Activated CD8-positive, alpha-beta T cell treated with anti-CD3 and anti-CD28 coated beads, Interleukin-2, amount 10 ng/mL, durations not matched to agents 7 days and 5 days (primary cell): ENCODE measurements at places on chromosomes 4 and X. TPM values are rescaled to one million over a fixed set of nuclear protein-coding genes. Genes with fewer than 3 reads are reported as not detected.

- H3K4me1 ChIP-seq = peaks cover 14% of the 10 kb centered on the region
- H3K4me3 ChIP-seq = no peak overlapping the region
- DNase-seq = no peak
- no peak overlapping the region for H3K27ac ChIP-seq
- H3K36me3 ChIP-seq = no peaks in the 10 kb centered on the region
- peaks cover 4% of the 10 kb centered on the region for H3K27me3 ChIP-seq
These were observed 170.8 kb upstream of the RAI2 start for GRCh38 chrX:18031726-18032375.

- H3K4me1 ChIP-seq = no peaks in the 10 kb centered on the region
- H3K36me3 ChIP-seq = no peaks in the 10 kb centered on the region
- DNase-seq = no peak
- H3K27me3 ChIP-seq = no peaks in the 10 kb centered on the region
- H3K27ac ChIP-seq = no peak overlapping the region
These were observed 707.9 kb upstream of the PITX2 start for GRCh38 chr4:111330786-111331185.

- no peak overlapping the region for H3K4me3 ChIP-seq
- no peak for DNase-seq
- no peaks in the 10 kb centered on the region for H3K36me3 ChIP-seq
- no peaks in the 10 kb centered on the region for H3K4me1 ChIP-seq
- no peak overlapping the region for H3K27ac ChIP-seq
These were observed 32.1 kb upstream of the PAGE1 start for GRCh38 chrX:49727847-49728246.

GRCh38 chrX:137424679-137425078, 141.2 kb upstream of the ZIC3 start:
- H3K27ac ChIP-seq = no peak overlapping the region
- H3K27me3 ChIP-seq = peaks cover 53% of the 10 kb centered on the region
- H3K4me1 ChIP-seq = peaks cover 3% of the 10 kb centered on the region
- no peak overlapping the region for H3K4me3 ChIP-seq
- DNase-seq = no peak
- H3K36me3 ChIP-seq = no peaks in the 10 kb centered on the region

DNA sequence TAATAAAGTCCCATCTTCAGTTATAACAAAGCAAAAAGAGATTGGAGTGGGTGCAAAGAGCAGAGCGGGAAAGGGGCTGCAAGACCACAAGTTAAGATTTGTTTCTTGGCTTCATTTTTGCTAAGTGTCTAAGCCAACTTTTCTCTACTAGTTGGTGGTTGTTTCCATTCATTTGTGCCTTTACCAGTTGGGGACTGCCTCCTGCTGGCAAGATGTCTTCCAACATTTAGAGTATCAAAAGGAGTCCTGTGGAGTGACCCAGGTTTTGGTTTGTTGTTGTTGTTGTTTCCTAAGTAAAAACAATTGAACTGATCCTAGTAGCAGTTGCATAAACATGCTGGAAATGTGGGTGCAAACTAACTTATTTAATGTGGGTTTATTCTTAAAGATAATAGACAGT, 121.1 kb downstream of the SPATA18 start:
- H3K4me1 ChIP-seq = no peaks in the 10 kb centered on the region
- DNase-seq = no peak
- no peak overlapping the region for H3K27ac ChIP-seq
- H3K4me3 ChIP-seq = no peak overlapping the region
- no peaks in the 10 kb centered on the region for H3K27me3 ChIP-seq

- H3K27me3 ChIP-seq = no peaks in the 10 kb centered on the region
- no peaks in the 10 kb centered on the region for H3K36me3 ChIP-seq
- no peak for DNase-seq
- no peaks in the 10 kb centered on the region for H3K4me1 ChIP-seq
These were observed 142.1 kb upstream of the FTHL17 start for GRCh38 chrX:31213941-31214340.

- H3K4me3 ChIP-seq = no peak overlapping the region
- H3K36me3 ChIP-seq = no peaks in the 10 kb centered on the region
These were observed 609 bp upstream of the BCORL1 start for GRCh38 chrX:129981752-129982299.

DNA sequence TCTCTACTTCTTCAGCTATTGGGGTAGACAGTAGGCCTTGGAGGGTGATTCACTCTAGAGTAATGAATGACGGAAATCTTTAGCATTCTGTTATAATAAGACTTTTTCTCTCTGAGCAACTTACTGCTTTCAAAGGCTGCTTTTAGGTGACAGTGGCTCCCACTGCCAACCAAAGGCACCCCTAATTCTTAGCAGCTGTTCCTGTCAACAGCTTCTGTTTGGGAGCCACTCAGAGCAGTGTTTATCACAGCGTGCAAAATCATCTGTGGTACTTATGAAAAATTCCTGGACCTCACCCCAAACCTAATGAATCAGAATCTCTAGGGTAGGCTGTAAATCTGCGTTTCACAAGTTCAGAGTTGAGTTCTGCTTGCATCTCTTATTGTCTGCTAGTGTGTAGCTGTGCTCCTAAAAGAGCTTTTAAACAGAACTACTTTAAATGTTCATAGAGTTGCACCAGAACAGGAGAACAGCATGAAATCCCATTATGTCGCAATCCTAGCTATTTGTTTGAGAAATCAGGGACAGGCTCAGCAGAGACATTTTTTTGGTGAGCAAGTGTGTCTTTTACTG, 52.8 kb upstream of the POU4F2 start:
- no peaks in the 10 kb centered on the region for H3K4me1 ChIP-seq
- H3K36me3 ChIP-seq = no peaks in the 10 kb centered on the region
- peaks cover 5% of the 10 kb centered on the region for H3K27me3 ChIP-seq
- no peak for DNase-seq

GRCh38 chr4:40232610-40233009, 35.8 kb downstream of the RHOH start:
- peak overlapping the region; percentile 13 for H3K4me3 ChIP-seq
- peaks cover 77% of the 10 kb centered on the region for H3K36me3 ChIP-seq
- H3K27me3 ChIP-seq = no peaks in the 10 kb centered on the region

The DSPP gene
- not detected for total RNA-seq

The USP26 gene
- total RNA-seq = not detected

The BGN gene
- total RNA-seq = not detected

The TXLNG gene
- total RNA-seq = 10.9 TPM

The APLN gene
- 2.7 TPM for total RNA-seq
